ENCODE measurements at places on chromosomes 6 and 20.

GRCh38 chr6:169723991-169724493 is 258 bp downstream of the PHF10 start:
- peak; percentile 9 for DNase-seq

- DNase-seq, result no peak
These were observed 8.2 kb downstream of the DYNLRB1 start for GRCh38 chr20:34524426-34524825.

DNA sequence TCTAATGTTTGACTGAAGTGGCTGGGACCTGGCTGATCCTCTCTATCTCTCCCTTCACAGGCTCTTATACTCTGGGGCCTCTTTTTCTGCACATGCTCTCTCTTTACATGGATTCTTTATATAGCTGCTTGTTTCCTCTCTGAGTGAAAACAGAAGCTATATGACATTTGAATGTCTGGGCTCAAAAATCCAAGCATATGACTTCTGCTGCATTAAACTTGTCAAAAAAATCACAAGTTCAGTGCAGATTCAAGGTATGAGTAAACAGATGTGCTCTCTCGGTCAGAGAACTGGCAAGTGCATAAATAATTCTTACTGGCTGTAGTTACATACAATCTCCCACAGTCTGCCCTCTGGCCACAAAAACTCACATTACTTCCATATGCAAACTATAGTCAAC is 96.6 kb downstream of the LCA5 start:
- no peak for DNase-seq

DNA sequence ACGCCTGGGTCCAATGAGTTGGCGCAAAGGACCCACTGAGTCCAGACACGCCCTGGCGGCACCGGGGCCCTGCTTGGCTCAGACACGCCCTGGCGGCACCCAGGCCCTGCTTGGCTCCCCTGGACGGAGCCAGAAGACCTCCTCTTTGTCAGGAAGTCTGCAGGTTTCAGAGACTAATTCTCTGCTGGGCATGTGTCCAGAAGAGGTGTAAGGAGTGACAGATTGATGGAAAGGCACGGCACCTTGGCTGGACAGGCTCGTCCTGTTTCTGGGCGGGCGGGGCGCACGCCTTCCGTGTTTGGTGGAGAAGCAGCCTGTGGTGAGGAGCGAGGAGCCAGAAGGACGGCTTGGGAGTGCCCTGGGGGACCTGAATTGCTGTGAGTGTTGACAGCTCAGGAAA is 23.1 kb upstream of the DACT2 start:
- no peak for DNase-seq

DNA sequence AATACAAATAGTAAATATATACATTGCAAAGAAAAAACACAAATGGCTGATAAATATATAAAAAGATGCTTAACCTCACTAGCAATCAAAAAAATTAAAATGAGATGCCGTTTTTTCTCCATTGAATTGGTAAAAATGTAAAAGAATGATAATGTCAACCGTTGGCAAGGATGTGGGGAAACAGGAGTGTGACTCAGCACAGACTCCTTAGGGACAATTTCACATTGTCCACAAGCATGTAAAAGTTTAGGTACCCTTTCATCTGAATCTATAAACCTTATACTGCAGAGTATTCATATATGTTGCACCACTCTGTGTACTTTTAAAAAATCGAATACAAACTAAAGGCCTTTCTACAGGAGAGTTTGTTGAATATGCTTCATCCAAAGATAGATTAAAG is 143.1 kb upstream of the RREB1 start:
- DNase-seq, result no peak

- DNase-seq, result no peak
These were observed 17.1 kb downstream of the NAPB start for GRCh38 chr20:23404196-23404595.

- DNase-seq, result no peak
These were observed at the start of gene C6orf132 for GRCh38 chr6:42142118-42142835. TSS of gene C6orf132 (minus strand) at chr6:42142620. CDS start at chr6:42142444, 176 bp downstream.

- no peak for DNase-seq
These were observed 5.2 kb downstream of the MAFB start for GRCh38 chr20:40683894-40684268.

DNA sequence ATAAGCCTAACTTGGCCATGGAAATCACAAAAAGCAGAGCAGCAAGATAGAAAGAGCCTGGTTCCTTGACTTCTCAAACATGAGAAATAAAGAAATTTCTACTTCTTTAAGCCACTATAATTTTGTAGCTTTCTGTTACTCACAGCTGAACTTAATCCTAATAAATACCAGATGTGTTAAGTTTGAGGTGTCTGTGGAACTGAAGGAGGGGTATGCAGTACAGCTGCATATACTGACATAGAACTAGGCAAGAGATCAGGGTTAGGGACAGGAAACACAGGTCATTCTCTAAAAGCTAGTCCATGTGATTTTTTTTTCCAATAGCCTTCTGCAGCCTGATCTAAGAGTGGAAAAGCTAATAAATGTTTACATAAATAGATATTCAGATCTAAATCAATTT is 123.9 kb downstream of the COL12A1 start:
- no peak for DNase-seq

DNA sequence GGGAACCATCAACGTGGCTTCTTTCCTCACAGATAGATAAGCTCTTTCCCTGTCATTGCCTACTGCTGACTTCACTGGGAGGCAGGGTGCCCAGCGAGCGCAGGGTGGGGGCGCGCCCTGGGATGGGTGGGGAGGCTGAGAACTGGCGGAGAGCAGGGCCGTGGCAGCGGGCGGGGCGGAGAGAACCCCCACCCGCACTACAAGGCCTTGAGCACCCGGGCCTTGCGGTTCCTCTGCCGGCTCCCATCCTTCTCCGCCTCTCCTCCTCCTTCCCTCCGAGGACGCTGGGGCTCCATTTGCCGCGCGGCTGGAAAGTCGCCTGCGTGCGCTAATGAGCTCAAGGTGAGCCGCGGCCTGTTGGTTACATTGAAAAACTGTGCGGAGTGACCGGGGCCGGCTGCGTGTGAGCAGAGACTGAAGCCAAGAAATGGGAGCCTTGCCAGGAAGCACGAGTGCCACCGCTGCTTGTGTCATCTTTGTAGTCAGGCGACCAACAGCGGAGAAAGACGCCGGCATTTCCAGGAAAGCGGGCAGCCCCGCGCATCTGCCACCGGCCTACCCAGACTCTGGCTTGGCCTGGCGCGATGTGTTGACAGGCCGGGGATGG is 963.5 kb upstream of the SLC35B3 start:
- no peak for DNase-seq

GRCh38 chr6:27468334-27468733 is 4.6 kb downstream of the ZNF184 start:
- DNase-seq, result no peak

DNA sequence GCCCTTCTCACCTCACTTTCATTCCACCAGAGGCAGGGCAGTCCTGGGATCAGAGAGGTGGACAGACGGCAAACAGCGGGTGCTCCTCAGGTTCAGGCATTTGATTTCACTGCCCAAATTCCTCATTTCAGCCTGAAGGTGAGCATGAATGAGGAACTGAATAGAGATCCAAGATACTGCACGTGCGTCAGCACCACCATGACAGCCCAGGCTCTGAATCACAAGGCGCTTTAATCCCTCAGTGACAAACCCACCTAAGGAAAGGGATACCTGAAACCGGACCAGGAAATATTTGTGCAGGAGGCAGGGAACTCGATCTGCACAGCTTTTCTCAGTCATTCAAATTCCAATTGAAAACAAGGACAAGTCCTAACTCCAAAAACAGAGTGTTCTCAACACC is 174.8 kb upstream of the HEY2 start:
- no peak for DNase-seq

- DNase-seq, result no peak
These were observed 22.9 kb upstream of the DDR1 start for GRCh38 chr6:30861257-30862048.

GRCh38 chr6:73898599-73898998 is 202.6 kb downstream of the CD109 start:
- no peak for DNase-seq

GRCh38 chr6:88047510-88048150 is at the start of gene SPACA1:
TSS of gene SPACA1 (plus strand) at chr6:88047841. CDS start at chr6:88047906, 65 bp downstream.
- no peak for DNase-seq

Measured in stimulated activated CD8-positive, alpha-beta memory T cell treated with anti-CD3 and anti-CD28 coated beads, Interleukin-4, amount 100 ng/mL, for 1 hour (primary cell).